Chondrocyte (in vitro differentiated cells): ENCODE measurements at places on chromosomes 1 and 21. TPM values are rescaled to one million over a fixed set of nuclear protein-coding genes. Genes with fewer than 3 reads are reported as not detected.

DNA sequence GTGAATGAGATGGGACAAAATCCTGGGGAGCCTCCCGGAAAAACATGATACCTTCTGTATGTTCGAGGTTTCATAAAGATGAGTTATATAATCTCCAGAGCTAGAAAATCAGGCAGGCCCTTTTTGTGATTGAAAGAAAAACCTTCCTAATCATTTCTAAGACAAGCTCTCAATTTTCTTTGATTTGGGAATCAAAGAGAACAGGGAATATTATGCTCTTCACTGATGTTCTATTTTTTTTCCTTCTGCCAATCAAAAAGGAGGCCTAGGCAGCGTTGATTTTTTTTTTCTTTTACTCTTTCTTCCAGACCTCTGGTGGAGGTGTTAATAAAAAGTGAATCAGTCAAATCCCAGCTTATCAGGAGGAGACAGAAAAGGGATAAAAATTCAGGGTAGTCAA lies 34.5 kb downstream of the DIRAS3 start:
- no peaks in the 10 kb centered on the region for H3K36me3 ChIP-seq
- H3K4me3 ChIP-seq, result no peak overlapping the region
- no peak for DNase-seq
- no peaks in the 10 kb centered on the region for H3K27me3 ChIP-seq

DNA sequence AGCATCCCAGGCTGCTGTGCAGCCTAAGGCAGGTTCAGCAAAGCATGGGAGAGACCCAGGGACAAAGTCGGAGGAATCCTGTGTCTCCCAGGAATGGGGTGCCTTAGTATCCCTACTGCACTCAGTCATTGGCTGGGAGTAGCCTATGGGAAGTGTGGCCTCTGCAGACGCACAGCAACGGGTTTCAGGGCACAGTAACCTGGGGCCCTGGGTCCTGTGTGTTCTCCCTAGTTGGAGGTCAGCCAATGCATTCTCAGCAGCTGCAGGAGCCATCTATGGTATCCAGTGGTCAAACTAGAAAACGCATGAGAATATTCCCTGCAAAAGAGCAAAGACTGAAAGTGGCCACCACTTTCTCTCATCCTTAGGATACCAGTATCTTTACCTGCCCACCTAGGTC lies 13.7 kb upstream of the C1orf21 start:
- peaks cover 1% of the 10 kb centered on the region for H3K36me3 ChIP-seq
- no peaks in the 10 kb centered on the region for H3K27me3 ChIP-seq
- no peak overlapping the region for H3K4me3 ChIP-seq
- H3K4me1 ChIP-seq, result no peaks in the 10 kb centered on the region
- H3K27ac ChIP-seq, result no peak overlapping the region

RHCE gene
- 1.0 to 1.7 TPM (median 1.0 TPM) in 3 replicates for total RNA-seq

LRRC8D gene
- total RNA-seq, result 11.3 to 14.9 TPM (median 13.4 TPM) in 3 replicates

LAD1 gene
- 0.17 to 0.34 TPM in 2 of 3 replicates, not detected in the other for total RNA-seq

GRCh38 chr1:113247782-113248181 lies 142.5 kb upstream of the MAGI3 start:
- peaks cover 22% of the 10 kb centered on the region for H3K27me3 ChIP-seq
- no peak for DNase-seq
- H3K4me3 ChIP-seq, result no peak overlapping the region
- no peaks in the 10 kb centered on the region for H3K36me3 ChIP-seq

GRCh38 chr1:185834371-185834905 lies 100.2 kb downstream of the HMCN1 start:
- H3K36me3 ChIP-seq, result no peaks in the 10 kb centered on the region
- H3K27me3 ChIP-seq, result no peaks in the 10 kb centered on the region
- no peak overlapping the region for H3K27ac ChIP-seq
- H3K4me3 ChIP-seq, result no peak overlapping the region
- peaks cover 23% of the 10 kb centered on the region for H3K4me1 ChIP-seq
- no peak for DNase-seq

DNA sequence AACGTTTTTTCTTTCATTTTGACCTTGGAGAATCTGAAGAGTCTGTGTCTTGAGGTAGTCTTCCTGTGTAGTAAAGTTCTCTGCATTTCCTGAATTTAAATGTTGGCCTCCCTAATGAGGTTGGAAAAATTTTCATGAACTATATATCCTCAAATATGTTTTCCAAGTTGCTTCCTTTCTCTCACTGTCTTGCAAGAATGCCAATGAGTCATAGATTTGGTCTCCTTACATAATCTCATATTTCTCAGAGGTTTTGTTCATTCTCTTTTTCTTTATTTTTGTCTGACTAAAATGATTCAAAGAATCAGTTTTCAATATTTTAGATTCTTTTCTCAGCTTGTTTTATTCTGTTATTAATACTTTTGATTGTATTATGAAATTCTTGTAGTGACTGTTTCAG lies 87.6 kb downstream of the DRAM2 start:
- DNase-seq, result no peak
- H3K36me3 ChIP-seq, result no peaks in the 10 kb centered on the region
- H3K4me3 ChIP-seq, result no peak overlapping the region
- no peaks in the 10 kb centered on the region for H3K4me1 ChIP-seq

GRCh38 chr1:7298749-7299151 lies 472.3 kb upstream of the VAMP3 start:
- peaks cover 70% of the 10 kb centered on the region for H3K4me1 ChIP-seq
- peak overlapping the region; percentile 99 for H3K27ac ChIP-seq
- no peak for DNase-seq
- no peak overlapping the region for H3K4me3 ChIP-seq
- H3K36me3 ChIP-seq, result peaks cover 7% of the 10 kb centered on the region

PIK3C2B gene
- total RNA-seq, result 19.5 to 22.4 TPM (median 19.6 TPM) in 3 replicates
